CD4-positive, alpha-beta T cell treated with Interferon alpha-2 for 1 hour (primary cell): ENCODE measurements at places on chromosomes 7 and 10.

DNA sequence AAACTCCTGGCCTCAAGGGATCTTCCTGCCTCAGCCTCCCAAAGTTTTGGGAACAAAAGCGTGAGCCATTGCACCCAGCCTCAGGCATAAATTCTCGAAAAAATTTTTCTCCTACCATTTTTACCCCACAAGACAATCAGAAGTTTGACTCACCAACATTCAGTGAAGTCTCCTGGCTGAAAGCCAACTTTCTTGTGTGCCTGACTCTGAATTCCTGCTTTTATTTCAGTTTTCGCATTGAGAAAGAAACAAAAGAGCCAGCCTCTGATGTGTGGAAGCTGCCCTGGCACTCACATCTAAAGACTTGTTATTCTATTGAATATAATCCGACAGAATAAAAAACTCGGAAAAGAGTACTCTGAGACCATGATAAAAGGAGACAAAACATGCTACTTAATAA, 402.9 kb downstream of the MAGI2 start:
- no peak for DNase-seq

DNA sequence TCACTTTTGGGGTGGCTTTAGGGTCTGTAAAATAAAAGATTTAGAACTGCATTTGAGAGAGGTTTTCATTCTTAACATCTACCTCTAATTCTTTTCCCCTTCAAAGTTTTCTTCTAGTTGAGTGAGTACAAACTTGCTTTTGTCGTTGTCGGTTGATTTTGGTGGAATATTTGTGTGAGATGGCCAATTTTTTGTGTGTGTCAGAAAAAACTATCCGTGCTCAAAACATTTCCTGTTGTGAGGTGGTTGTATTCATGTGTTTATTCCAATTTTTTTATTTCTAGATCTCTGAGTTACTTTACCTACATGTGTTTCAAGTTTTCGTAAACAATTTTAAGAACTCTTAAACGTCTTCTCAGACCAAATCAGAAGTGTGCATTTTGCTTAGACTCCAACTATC, 1.6 kb downstream of the AHR start:
- DNase-seq, result no peak

- no peak for DNase-seq
These were observed 851 bp downstream of the HYAL4 start for GRCh38 chr7:123845823-123846216.

DNA sequence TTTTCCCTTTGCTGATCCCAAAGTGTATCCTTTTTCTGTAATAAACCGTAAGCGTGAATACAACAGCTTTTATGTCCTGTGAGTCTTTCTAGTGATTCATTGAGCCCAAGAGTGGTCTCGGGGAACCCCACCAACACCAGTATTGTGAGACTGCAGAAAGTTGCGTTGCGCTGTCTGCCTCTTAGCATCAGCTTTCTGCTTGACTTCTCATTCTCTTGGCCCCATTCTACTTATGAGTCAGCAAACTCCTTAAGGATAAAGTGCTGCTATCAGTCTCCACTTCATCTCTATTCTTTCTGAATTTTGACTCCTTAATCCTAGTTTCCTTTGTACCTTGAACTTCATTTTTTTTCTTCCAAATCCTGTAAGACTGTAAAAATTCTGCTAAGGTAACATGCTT, 184.3 kb upstream of the MBL2 start:
- DNase-seq, result no peak
